ENCODE measurements at places on chromosomes 11 and 22.

DNA sequence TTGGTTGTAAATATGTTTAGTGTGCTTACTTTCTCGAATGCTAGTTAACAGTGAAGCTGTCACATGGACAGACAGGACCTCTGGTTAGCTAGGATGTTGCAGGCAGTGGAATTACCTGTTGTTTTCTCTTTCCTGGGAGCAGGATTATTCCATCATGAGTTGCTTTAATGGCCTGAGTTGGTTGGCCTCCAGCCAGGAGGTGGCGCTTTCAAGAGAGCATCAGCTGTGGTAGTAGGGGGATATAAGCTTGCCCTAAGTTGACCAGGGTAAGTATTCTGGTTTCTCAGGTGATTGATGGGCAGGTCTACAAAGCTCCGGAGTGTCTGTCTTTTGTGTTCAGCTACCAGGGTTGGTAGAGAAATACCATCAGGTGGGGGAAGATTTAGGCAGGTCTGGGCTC is 43.5 kb downstream of the NELL1 start:
- DNase-seq, result no peak

DNA sequence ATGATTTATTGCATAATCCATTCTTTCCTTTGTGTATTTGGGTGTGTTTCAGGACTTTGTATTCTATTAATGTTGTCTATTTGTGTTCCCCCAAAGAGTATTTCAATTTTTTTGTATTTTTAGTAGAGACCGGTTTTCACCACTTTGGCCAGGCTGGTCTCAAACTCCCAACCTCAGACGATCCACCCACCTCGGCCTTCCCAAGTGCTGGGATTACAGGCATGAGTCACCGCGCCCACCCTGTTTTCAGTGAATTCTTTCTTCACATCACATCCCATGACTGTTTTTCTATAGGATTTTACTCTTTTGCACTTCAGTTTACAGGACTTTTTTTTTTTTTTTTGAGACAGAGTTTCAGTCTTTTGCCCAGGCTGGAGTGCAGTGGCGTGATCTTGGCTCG is 46.3 kb downstream of the RBX1 start:
- no peak for DNase-seq

DNA sequence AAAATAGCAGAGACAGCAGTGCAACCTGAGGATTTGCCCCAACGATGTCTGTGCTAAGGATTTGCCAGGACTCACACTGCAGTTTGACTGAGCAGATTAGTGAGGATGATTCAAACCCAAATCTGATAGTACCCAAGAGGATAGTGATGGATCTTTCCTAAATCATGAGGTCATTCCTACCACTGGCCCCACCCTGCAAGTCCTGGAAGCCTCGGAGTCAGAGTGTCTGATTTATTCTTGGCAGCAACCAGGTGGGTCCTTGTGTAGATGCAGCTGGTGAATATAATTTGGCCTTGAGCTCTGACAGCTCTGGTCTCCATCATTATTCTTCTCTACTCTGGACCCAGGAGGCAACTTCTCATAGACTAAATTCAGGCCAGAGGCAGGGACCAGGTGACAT is 179.3 kb upstream of the RAG2 start:
- DNase-seq, result no peak

GRCh38 chr11:87819151-87819550 is 356.1 kb downstream of the RAB38 start:
- no peak for DNase-seq

GRCh38 chr11:74520316-74520715 is 26.8 kb upstream of the LIPT2 start:
- DNase-seq, result no peak

DNA sequence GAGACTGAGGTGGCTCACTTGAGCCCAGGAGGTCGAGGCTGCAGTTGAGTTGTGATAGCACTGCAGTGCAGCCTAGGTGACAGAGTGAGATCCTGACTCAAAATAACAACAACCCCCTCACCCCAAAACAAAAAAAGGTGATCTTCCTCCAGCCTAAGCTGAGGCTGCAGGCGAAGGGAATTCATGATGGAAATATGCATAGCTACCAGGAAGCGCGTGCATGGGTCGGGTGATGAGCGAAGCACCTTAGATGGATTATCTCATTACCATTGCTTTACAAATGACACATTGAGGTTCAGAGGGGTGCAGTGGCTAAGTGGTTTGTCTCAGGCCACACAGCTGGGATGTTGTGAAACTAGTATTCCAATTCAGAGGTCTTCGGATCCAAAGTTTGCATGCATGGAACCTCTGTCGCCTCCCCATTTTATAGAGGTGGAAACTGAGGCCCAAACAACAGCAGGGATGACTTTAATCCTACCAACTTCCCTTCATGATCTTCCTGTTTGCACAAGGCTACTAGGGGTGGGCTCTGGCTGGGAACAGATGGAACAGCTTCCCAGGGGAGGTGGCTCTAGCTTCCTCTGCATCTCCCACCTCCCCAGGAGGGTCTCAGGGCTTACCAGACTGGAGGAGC is 4.6 kb downstream of the SLC29A2 start:
- no peak for DNase-seq

DNA sequence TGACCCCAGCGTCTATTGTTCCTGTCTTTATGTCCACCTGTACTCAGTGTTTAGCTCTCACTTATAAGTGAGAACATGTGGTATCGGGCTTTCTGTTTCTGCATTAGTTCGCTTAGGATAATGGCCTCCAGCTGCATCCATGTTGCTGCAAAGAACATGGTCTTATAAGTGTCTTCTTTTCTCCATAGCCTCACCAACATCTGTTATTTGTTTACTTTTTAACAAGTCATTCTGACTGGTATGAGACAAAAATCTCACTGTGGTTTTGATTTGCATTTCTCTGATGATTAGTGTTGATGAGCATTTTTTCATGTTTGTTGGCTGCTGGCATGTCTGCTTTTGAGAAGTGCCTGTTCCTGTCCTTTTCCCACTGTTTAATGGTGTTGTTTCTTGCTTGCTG is 21.7 kb upstream of the SLN start:
- no peak for DNase-seq

DNA sequence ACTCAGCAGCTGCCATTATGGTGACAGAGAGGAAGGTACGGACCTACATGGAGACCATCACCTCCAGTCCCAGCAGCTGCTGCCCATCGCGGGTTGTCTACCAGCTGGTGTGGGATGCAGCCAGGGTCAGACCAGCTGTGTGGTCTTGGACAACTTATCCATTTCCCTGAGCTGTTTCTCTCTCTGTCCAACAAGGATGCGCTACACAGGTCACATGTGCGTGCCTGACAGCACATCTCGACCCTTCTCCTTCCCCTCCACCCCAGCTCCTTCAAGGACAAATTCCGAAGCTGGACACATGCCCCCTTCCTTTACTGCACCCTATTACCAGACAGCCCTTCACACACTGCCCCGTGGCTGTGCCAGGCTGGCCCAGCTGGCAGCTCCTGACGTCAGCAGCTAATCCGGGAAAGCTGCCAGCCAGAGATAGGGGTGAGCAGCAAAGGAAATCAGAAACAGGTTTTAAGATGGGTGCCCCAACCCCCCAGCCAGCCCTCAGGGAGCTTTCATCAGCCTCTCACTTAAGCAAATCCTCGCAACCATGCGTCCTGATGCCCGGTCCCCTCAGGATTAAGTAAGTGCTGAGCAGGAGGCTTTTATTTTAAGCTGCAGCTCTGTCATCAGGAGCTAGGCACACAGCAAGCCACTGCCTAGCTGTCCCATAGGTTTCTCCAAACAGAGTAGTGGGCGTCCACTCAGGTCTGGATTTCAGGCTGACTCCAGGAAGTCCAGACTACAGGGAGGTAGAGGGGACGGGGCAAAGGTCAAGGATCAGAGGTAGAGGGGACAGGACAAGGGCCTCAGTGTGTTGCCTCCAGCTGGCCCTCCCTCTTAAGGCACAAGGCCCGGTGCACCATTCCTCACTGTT is 20.3 kb downstream of the TEF start:
- DNase-seq, result no peak

DNA sequence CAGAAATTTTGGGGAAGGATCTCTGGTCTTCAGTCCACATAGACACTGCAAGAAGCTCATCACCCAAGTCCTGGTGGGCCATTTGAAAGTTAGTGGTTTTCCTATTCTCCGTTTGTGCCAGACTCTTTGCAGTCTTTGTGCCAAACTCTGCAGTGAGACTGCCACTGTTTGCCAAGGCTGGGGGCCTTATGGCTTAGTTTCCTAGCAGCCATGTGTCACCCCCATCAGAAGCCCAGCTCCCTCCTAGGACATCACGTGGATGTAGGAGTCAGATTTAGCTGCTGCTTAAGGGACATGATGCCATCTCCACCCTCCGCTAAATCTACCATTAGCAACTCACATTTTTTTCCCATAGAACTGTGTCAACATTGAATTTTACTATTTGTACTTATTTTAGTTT is 220.0 kb downstream of the C11orf91 start:
- DNase-seq, result no peak

DNA sequence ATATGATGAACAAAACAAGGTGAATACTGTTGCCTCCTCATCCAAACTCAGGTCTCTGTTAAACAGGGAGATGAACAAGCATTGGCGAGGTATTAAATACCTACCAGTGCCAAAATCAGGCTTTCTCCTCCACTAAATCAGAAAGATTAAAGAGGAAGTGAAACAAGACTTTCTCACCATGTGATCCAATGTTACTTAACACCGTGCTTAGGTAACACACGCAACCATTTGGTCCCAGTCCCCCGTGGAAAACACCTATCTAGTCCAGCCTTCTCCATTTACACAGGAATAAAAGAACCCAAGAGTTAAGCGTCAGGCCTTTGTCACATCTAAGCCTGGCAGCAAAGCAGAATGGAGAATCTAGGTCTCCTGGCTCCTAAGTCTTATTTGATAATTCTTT is 34.5 kb downstream of the TENM4 start:
- DNase-seq, result peak; percentile 29

GRCh38 chr11:82732734-82733443 is 775 bp downstream of the FAM181B start:
- peak; percentile 23 for DNase-seq

- DNase-seq, result no peak
Observed at GRCh38 chr11:11444027-11444803, 91.2 kb upstream of the CSNK2A3 start.

GRCh38 chr11:115912484-115912945 is 408.3 kb upstream of the CADM1 start:
- peak; percentile 58 for DNase-seq

DNA sequence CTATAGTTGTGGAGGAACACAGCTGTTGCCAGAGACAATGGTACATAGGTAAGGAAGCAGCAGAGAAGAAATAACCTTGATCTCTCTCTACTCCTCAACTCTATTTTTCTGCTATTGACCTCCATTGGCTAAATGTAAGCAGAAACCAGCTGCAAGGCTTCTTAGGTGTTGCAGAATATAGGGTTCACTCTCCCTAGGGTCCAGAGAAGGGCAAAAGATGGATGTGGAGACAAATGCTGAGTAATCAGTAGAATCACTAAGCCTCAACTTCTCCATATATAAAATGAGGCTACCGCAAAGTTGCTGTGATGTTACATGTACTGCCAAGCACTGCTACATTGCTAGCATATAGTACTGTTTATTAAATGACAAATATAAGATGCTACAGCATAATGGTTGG is 120.6 kb downstream of the PDE3B start:
- DNase-seq, result peak; percentile 2

GRCh38 chr11:65381716-65382032 is 772 bp downstream of the SLC25A45 start:
- DNase-seq, result no peak

GRCh38 chr11:75795276-75796090 is 19.5 kb upstream of the UVRAG start:
- no peak for DNase-seq

GRCh38 chr11:128467041-128467440 is 120.3 kb downstream of the ETS1 start:
- no peak for DNase-seq

DNA sequence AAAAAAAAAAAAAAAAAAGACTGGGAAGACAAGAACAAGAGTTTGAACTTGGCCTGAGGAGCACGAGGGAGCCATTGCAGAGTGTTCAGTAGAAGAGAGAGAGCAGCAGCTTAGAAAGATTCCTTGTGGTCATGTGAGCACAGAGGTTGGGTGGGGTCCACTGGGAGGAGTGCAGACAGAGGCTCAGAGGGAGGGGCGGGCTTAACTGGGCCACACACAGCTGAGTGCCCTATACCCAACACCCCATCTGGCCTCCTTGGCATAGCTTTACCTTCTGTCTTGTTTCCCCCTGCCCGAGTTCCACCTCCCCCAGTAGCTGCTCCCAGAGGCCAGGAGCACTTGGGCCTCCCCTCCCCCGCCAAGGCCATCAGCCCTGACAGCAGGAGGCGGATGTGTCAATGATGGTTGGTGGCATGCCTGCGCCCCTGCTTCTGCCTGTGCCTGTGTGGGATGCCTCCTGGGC is 12.1 kb downstream of the C11orf86 start:
- DNase-seq, result no peak

GRCh38 chr11:132126973-132127899 is 756.8 kb downstream of the NTM start:
- DNase-seq, result no peak

- DNase-seq, result no peak
Observed at GRCh38 chr11:13047884-13048283, 38.8 kb downstream of the RASSF10 start.

DNA sequence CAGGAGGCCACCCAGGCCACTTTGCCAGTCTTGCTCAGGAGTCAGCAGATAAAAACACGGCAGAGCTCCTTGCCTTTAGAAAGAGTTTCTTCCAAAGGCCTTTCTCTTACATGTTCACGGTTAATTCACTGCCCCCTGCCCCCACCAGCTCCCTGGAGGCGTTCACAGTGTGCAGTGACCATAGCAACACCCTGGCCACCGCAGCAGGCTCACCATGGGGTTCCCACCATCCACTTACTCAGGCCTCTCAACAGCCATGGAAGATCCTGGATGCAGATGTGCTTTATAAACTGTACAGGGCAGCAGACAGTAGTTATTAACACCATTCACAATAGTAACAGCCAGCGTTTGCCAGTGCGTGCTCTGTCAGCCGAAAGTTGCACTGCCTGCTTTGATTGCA is 10.6 kb upstream of the MYO7A start:
- no peak for DNase-seq

- no peak for DNase-seq
Observed at GRCh38 chr11:120462825-120463224, 48.7 kb upstream of the GRIK4 start.

DNA sequence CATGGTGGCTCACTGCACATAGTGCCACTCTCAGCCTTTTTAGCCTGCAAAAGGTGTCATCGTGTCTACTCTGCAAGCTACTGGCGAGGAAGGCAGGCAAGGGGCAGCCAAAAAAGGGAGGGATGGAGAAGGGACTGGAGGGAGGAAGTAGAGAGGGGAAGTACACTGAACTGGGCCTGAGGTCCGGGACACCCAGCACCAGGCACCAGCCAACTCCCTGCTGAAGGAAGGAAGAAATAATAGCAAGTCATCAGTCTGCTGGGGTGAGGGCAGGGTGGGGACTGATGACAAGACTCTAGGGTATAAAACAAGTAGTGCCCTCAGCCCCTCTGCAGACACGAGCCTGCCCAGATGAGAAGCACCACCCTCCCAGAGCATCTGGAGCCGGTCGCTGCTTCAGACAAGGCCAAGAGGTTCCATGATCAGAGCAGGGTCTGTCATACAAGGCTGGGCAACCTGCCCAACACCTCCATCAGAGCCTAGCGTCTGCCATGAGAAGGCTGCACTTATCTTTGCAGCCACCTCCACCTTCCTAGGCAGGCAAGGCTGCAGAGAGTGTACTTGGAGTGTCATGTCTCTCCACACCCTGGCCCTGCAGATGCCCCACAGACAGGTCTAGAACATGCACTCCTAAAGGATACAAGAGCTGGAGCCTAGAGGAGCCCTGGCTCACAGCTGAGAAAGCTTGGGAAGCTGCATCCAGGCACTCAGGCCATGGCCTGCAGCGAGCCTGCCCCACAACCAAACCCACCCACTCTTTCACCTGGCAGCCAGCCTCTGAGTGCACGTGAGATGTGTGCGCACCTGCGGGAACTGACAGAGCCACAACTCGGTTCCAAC is 9.0 kb upstream of the COMT start:
- DNase-seq, result no peak

GRCh38 chr22:38981005-38981991 is 849 bp upstream of the APOBEC3B start:
- DNase-seq, result peak; percentile 58
